ENCODE measurements at places on chromosomes 5 and 9.

DNA sequence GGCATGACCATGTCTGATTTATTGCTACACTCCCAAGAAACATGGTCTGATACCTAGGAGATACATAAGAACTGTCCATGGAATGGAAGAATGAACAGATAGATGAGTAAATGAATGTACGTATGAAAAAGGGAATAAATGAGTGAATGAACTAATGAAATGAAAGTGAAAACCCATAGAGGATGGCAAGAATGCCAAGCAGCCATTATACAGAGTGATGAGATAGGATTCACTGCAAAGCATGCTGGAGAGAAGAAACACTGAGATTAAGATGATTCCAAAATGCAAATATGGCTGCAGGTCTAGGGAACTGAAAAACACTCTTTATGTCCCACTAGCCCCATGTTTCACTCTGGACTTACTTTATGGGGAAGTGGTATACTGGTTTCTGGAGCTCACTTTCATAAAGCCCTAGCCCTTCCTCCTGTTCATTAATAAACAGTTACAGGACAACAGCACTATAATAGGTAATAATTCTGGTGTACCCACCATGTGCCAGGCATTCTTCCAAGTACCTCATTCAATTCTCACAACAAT, 170.3 kb upstream of the RAD23B start:
- DNase-seq, result no peak

- DNase-seq, result no peak
Measured at GRCh38 chr5:146116361-146116760, 11.0 kb upstream of the PLAC8L1 start.

DNA sequence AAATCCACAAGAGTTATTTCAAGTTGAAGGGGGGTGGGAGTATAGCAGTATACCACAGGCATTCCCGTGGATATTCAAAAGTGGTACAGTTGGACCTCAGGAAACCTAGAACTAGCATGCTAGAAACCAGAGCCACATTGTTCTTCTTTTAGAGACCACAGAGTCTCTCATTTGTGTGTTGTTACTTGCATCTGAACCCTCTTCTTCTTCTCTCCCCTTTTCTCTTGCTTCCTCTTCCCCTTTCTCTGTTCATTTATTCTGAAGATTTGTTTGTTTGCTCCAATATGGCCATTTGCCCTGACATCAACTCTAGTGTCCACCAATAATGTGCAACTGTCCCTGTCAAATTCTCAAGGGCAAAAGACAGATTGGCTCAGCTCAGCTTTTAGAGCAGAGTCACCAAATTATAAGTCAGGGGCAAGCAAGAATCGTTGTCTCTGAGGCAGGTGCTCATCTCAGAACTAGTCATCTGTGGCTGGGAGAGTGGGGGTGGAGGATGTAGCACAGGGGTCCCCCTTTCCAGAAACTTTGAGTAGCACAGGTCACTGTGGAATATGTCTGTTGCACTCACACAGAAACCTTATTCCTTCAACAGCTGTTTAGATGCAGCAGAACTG, 321.1 kb downstream of the ARRDC3 start:
- DNase-seq, result no peak

- no peak for DNase-seq
Measured at GRCh38 chr5:174524351-174524750, 200.0 kb upstream of the MSX2 start.

DNA sequence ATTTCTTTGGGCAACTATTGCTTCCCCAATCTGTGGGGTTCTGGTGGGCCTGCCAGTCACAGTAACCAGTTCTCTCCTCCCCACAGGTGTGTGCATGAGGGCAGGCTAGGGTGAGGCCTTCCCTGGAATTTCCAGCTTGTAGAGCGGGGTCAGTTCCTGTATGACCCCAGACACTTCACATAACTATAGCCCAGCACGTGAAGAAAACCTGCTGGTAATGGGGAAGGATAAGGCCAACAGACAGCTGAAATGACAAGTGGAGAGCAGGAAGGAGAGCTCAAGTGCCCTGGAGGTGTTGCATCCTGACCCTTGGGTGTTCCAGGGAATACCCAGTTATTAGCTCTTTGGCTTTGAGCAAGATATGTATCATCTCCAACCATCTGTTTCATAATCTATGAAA, 142.2 kb downstream of the CDC42SE2 start:
- DNase-seq, result no peak

- DNase-seq, result no peak
Measured at GRCh38 chr5:132368186-132368585, 1.3 kb upstream of the SLC22A5 start.

DNA sequence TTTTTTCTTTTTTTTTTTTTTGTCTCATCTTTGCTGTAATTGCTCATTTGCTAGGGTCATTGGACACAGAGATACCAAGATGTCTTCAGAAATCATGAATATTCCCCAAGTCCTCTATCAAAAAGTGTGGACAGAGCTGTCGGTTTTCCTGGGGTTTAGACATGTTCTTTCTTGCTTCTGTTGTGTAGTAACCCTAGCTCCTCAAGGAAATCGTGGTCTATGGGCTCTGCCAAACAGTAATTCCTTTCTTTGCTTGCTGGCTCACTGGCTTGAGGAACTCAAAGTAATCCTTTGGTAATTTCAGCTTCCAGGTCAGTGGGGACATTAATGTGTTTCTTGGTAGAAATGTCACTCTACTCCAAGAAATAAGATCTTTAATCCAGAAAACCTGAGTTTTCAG, 101.7 kb downstream of the TMC1 start:
- DNase-seq, result no peak

DNA sequence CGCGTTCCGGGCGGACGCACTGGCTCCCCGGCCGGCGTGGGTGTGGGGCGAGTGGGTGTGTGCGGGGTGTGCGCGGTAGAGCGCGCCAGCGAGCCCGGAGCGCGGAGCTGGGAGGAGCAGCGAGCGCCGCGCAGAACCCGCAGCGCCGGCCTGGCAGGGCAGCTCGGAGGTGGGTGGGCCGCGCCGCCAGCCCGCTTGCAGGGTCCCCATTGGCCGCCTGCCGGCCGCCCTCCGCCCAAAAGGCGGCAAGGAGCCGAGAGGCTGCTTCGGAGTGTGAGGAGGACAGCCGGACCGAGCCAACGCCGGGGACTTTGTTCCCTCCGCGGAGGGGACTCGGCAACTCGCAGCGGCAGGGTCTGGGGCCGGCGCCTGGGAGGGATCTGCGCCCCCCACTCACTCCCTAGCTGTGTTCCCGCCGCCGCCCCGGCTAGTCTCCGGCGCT, at the start of gene DAPK1:
DAPK1 (plus strand) TSS at position 264 of the 442 bp plus-strand sequence. CDS start 1,211 bp downstream, outside the sequence.
- peak; percentile 96 for DNase-seq

- DNase-seq, result no peak
Measured at GRCh38 chr5:17258431-17258830, 41.0 kb downstream of the BASP1 start.

- DNase-seq, result no peak
Measured at GRCh38 chr5:137619191-137619870, 116.6 kb downstream of the KLHL3 start.

- DNase-seq, result no peak
Measured at GRCh38 chr5:82894716-82895115, 182.5 kb downstream of the TMEM167A start.

DNA sequence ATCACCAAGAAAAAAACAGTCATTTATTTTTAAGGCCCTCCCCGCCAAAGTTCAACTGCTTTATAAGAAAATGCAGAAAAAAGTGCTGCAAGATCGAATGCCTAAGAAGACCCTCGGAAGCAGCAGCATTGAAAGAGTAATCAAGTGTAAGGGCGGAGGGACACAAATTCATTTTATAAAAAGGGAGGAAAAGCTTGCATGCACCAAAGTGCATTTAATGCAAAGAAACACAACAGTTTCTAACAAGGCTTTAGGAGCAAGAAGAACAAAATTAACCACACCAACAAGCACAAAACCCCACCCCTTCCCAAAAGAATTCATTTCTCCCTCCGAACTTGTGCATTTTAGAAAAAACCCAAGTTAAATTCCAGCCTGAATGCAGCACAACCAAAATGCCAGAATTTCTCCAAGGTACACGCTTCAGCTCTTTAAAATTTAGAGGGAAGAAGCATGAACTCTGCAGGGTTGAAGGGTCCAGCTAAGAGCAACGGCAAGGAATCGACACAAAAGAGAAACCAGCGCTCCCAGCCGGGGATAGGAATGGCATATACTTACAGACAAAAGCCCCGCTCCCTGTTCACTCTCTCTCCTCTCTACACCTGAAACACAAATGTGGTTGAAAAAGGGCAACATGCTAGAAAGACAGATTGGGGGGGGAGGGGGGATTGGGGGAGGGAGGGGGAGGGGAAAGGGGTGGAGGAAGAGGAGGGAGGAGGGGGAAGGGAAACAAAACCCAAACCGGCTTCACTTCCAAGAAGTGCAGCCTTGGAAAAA, at the start of gene NREP:
NREP (minus strand) TSS at position 614 of the 774 bp plus-strand sequence. CDS start 1,422 bp downstream, outside the sequence.
- DNase-seq, result peak; percentile 76

DNA sequence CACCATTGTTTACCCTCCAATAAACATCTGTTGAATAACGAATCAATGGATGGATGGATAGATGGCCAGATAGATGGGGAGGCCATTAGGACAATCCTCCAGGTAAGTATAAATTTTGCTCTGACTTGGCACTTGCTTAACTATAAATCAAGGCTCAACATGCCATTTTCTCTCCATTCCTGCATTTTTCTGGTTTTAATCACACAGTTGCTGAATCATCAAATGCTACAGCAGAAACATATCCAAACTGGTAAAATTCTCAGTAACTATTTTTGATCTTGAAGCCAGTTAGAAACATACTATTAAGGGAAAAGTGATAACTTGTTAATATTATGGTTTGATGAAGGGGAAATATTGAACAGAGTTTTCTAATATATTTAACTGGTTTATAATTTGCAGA, 71.5 kb upstream of the MTAP start:
- no peak for DNase-seq

DNA sequence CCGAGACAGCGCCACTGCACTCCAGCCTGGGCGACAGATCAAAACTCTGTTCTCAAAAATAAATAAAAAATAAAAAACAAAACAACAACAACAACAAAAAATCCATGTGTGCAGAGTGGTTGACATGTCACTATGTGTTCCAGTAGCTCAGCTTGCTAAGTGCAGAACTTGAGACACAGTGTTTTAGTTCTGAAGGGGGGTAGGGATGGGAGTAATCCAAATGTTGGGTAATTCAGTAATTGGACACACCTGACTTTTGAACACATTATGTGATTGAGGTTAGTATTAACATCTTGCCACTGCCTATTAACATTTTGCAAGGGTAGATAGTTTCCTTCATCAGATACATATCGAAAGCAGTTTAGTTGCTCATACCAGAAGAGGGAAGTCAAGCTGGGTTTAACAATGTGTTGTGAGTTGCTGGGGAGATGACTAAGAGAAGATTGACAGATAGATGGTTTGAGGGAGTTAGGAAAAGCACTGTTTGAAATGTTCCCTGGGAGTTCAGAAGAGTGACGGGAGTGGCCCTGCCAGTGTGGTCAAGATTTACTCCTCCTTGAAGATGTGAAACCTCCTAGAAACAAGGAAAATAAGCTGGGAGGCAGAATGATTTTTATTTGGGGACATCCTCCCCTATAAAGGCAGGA, 928 bp downstream of the HACD4 start:
- DNase-seq, result peak; percentile 26

GRCh38 chr5:172370648-172371545, 83.4 kb downstream of the SH3PXD2B start:
- no peak for DNase-seq

DNA sequence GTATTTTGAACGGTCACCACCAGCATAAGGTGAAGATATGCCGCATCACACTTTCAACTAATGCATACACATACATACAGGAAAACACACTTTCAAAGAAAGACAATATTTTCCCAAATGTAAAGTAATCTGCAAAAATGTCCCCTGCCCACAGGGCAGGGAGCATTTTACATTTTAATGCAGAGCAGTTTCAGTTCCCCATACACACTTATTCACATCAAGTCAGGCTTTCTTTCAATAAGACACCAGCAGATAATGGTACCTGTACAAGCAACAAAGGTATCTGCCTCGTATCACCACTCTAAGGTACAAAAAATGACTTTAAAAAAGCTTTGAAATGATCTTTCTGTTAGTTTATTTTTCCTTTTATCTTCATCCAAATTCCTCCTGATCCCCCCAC, 247.1 kb upstream of the CCNG1 start:
- DNase-seq, result no peak

DNA sequence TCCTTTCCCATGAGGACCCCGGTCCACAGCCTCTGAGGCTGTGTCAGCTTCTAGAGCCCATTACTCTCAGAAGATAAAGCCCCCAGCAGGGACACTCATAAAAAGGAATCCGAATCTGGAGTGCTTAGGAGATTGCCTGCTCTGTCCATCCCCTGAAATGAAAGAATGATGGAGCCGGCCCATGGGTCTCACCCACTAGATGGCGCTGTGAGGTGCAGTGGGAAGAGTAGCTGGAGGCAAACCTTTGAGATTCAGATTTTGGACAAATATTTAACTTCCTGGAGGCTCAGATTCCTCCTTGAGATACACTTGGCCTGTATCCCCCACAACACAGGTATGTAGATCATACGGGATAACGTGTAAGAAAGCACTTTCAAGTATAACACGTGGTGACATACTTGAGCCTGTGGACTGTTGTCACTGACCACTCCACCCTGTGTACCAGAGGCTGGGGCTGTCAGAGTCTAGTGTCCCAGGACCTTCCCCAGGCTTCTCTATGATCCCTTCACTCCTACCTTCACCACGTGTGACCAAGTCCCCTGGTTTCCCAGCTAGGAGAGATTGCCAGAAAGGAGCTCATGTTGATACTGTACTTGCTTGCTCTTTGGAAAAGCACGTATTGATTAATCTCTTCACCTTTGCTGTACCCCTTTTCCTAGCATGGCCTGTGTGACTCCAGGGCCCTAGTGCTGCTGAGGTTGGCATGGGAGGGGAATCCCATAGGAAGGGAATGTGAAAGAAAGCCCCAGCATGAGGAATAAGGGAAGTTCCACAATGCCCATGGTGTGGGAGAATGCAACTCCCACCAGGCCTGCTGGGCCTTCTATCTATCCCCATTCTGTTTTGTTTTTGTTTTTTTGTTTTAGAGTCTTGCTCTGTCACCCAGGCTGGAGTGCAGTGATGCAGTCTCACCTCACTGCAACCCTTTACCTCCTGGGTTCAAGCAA, 32.1 kb downstream of the TRMO start:
- DNase-seq, result peak; percentile 80

GRCh38 chr5:157549283-157549629, 26.3 kb downstream of the ADAM19 start:
- DNase-seq, result no peak

DNA sequence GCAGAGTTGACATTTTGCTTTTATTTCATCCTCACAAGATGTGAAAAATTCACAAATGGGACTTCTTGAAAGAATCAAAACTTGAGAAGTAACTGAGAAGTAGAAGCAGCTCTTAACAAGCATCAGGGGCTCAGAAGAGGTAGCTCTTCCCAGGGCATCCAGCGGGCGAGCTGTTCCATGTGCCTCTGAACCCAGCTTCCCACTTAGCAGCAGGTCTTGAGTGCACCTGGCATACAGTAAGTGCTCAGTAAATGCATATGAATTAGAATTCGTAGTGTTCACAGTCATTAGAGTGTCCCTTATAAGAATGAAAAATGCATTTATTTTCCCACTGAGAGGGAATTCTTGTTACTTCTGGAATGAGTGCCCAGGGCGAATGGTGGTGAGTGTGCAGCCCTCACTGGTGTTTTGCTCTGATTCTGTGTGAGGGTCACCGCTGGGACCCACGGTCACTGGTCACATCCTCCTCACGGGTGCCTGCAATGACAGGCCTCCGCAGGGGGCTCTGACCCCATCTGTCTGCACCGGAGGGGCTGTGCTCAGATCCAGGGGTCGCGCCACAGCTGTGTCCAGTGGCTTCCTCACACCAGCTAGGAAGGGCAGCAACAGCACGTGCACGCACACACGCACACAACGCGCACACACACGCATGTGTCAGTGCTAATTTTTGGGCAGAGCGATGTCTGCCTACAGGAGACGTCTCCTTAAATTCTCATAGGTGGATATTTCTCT, 26.9 kb downstream of the EXOC3 start:
- no peak for DNase-seq

- DNase-seq, result no peak
Measured at GRCh38 chr9:123715258-123715657, 214.7 kb downstream of the DENND1A start.
